Renal cortex interstitium (tissue), 15 donors: ENCODE measurements at places on chromosomes 4 and X.
A peak's percentile ranks its signal among the peaks of the same experiment; 100 is the strongest.

GRCh38 chr4:138961129-138961528, 54.5 kb upstream of the NOCT start:
- no peak for DNase-seq

DNA sequence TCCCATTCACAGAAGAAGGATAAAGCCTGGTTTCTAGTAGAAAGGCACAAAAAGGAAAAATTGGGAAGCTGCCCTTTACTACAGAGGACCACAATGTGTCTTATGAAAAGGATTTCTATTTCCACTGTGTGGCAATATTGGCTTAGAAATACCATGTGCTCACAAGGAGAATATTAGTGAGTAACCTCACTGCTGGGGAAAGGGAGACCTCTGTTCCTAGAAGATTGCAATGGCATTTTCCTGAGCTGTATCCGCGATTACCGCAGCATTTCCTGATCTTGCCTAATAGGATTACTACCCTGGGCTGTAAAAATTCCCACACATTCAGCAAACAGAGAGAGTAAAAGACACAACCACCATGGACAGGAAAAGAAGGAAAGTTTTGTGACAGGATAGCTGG, 308.8 kb upstream of the TECRL start:
- no peak for DNase-seq

- no peak for DNase-seq
These were observed 3.2 kb upstream of the TSPYL2 start for GRCh38 chrX:53078943-53079342.

GRCh38 chr4:172202480-172203076, 389.4 kb downstream of the GALNTL6 start:
- DNase-seq = peak; percentile 7
